CD8-positive, alpha-beta T cell (primary cell): ENCODE measurements at places on chromosomes 2 and 18. TPM values are rescaled to one million over a fixed set of nuclear protein-coding genes. Genes with fewer than 3 reads are reported as not detected.

DNA sequence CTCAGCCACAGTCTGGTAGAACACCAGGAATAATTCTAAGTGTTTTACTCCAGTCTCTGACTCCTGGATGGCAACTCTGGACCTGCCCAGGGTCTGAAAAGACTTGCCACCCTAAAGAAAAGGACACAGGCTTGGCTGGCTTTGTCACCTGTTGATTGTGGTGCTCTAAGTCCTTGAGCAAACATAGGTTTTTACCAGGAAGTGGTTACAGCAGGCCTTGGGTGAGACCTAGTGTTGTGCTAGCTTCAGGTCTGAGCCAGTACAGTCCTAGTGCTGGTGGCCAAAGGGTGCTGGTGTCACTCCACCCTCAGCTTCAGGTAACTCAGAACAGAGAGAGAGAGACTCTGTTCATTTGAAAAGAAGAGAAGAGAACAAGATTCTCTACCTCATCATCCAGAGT lies 1239.4 kb upstream of the CRIM1 start:
- DNase-seq = no peak

The HOXD10 gene
- total RNA-seq = not detected

The LYPD6 gene
- total RNA-seq = not detected

DNA sequence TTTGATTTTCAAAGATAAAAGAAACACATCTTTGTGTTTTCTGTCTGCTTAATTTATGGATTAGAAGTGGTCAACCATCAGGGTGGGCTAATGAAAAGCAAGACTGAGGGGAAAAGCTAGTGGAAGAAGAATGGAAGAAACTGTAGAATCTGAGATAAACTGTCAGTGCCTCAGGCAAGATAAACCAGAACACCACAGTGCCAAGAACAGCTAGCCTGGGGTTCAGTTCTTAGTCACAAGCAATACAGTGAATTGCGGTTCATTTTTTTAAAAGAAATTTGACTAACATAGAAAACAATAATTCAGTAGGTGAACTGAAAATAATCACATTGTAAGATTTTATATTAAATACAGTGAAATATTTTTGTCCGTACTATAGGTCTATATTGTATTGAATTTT lies 22.0 kb upstream of the LNPK start:
- DNase-seq = no peak

- DNase-seq = no peak
These were observed 42.7 kb upstream of the GORASP2 start for GRCh38 chr2:170886386-170886785.

The STARD6 gene
- not detected for total RNA-seq

The C1QL2 gene
- not detected for total RNA-seq

The CDK15 gene
- not detected for total RNA-seq

The SPP2 gene
- not detected for total RNA-seq

- DNase-seq = no peak
These were observed 95.0 kb upstream of the HDAC4 start for GRCh38 chr2:239495791-239496233.

The DSC3 gene
- not detected for total RNA-seq

DNA sequence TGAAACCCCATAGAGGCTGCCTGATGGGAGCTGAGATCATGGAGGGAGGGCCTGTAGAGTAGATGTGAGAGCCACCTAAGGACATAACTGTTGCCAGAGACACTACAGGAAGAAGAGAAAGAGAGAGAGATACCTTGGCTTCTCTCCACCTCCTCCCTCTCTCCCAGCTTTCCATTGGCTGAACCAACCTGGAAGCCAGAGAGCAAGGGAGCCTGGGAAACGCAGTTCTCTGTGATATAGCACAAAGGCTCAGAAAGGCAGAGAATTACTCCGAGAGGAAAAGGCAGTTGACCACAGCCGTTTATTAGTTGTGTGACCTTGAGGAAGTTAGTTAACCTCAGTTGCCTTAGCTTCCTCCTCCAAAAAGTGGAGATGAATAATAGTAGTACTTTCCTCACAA lies 37.7 kb upstream of the MAT2A start:
- DNase-seq = no peak

The CYP26B1 gene
- total RNA-seq = not detected

The RIT2 gene
- total RNA-seq = not detected

DNA sequence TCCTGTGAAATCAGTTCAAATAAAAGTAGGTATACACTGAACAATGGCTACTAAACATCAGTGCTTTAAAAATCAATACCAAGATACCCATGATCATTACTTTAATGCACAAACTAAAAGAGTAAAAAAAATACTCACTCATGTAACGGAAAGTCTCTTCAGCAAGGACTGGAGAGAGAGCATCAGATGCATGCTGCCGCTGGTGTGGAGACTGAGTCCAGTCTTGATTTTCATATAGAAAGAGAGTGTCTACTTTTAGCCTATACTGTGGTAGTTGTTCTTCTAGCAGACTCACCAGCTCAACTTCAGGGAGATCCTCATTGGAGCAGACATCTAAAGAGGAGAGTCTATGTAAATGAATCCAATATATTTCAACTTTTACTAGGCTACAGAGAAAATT lies 44.0 kb downstream of the TRAK2 start:
- DNase-seq = no peak

GRCh38 chr2:240368781-240369331 lies 66.6 kb upstream of the GPC1 start:
- DNase-seq = no peak

DNA sequence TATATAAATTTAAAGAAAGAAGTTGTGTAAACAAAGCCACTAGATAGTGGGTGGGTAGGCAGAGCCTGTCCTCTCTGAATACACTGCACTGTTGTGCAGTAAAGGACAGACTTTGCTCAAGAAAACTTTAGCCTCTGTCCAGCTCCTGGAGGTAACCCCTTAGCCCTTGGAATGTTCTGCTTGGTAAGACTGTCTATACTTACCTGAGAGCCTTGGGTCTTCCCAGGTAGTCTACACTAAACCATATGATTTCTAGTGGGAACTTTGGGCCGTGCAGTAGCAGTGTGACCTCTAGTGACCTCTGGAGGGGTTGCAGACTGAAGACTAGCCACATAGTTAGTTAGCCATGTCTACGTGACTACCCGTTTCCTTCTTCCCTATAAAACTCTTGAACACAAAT lies 678.3 kb upstream of the NRXN1 start:
- no peak for DNase-seq

- DNase-seq = no peak
These were observed 292.3 kb upstream of the SIX2 start for GRCh38 chr2:45301307-45302277.

The DNER gene
- not detected for total RNA-seq
